ENCODE measurements at places on chromosomes 6 and 20.
A peak's percentile ranks its signal among the peaks of the same experiment; 100 is the strongest.

DNA sequence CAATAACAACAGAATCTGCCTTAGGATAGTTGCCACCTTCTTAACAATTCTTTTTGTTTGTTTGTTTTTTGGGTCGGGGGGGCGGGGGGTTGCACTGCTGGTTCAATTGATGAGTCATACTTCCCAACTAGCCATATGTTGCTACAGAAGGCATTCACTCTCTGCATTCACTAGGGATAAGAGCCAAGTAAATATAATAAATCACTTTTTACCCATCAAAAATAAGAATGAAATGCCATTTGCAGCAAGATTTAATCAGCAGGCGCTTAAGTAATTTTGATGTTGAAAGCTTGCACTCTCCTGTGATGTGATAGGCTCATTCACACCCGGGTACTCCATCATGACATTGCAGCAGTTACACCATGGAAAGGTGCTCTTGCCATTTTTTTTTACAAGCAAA, 209.8 kb downstream of the HIVEP2 start:
- DNase-seq: no peak

GRCh38 chr20:49976542-49976941, 6.2 kb upstream of the SNAI1 start:
- peak; percentile 67 for DNase-seq

GRCh38 chr6:144478483-144478882, 193.3 kb downstream of the UTRN start:
- DNase-seq: no peak

DNA sequence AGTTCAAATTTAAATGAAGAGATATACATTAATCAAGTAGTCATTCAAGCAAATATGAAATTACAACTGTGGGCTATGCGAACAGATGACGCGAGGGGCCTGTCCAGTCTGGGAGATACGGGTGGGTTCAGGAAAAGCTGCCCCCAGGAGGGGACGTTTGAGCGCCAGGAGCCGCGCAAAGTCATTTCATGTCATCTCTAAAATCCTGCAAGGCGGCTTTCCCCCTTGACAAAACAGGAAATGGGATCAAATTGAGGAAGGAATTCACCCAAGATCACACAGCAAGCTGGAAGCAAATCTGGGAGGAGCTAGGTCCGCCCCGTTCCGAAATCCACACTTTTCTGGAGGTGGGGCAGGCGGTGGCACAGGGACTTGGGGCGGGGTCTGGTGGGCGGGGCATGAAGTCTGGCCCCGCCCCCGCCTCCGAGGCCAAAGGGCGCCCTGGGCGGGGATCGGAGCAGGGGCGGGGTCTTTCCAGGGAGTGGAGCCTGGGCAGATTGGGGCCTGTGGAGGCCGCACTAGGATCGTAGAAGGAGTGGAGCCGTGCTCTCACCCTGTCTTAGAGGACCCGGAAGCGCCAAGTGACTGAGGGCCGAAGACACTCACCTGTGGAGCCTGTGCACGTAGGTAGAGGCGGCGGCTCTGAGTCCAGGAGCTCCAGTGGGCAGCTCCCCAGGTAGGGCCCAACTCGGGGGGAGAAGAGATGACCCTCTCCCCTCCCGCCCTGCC, at the start of gene LPIN3:
Gene LPIN3 (plus strand): TSS at position 495 of the 729 bp plus-strand sequence. CDS start 4,983 bp downstream, outside the sequence.
- DNase-seq: peak; percentile 95

DNA sequence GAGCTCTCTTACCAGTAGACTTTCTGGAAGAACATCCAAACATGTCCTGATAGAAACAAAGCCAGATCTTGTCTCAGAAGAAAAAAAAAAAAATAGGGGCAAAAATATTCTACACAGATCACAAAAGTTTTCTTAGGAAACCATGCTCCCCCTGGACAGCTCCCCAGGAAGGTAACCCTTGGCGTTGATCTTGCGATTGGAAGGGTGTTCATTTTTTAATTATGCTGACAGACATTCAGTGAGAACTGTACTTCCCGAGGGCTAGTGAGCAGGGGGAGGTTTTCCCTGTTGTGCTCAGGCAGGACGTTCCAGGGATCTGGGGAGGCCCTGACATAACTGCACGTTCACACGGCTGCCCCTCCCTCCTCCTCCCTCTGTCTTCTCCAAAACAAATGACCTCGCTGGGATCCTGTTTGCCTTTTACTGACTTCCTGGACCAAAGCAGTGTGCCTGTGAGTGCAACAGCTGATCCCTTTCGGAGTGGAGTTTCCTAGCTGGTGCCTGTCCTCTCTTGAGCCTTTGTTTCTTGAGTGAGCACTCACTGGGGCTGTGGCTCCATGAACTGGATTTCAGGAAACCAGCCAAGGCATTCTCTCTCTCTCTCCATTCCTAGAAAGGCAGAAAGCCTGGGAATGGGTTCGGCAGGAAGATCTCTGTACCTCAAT, 46.7 kb downstream of the MARCKS start:
- peak; percentile 20 for DNase-seq
